ENCODE measurements at places on chromosomes 11 and 22. TPM values are rescaled to one million over a fixed set of nuclear protein-coding genes. Genes with fewer than 3 reads are reported as not detected.

CCDC34 gene
- polyA plus RNA-seq, result 5.7 TPM

FOLH1 gene
- not detected for polyA plus RNA-seq

DNA sequence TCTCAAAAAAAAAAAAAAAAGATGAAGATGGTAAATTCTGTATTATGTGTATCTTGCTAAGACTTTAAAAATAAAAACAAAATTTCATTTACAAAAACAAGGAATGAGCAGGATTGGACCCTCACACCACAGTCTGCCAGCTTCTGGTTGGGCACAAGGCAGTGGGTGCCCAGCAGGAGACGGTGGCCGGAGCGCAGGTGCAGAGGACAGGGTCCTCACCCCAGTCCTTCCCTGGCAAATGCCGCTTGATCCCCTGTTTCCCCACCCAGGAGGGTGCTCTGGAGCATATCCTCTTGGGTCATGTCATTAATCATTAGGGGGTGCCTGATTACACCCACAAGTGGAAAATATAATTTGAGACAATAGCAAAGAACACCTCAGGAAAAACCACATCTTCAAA, 31.2 kb downstream of the SHANK2 start:
- no peak overlapping the region for H3K27ac ChIP-seq
- no peak for DNase-seq
- H3K4me3 ChIP-seq, result no peak overlapping the region
- H3K4me1 ChIP-seq, result no peaks in the 10 kb centered on the region
- H3K27me3 ChIP-seq, result no peaks in the 10 kb centered on the region
- no peaks in the 10 kb centered on the region for H3K36me3 ChIP-seq

DNA sequence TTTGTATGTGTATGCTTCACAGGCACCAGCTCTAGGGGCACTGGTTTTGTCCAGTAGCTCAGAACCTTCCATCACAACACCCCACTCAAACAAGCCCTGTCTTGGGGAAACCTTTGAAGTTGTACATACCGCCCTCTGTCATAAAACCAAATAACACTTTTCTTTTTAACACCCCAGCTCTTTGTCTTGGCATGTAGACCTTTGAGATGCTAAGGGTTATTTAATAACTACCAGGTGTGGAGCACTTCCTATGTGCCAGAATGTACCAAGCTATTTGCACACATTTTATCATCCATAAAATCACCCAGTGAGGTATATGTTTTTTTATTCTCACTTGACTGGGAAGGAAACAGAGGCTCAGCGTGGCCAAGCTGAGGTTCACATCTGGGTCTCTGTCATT, 50.6 kb downstream of the CYB5R2 start:
- H3K27ac ChIP-seq, result no peak overlapping the region
- no peak overlapping the region for H3K4me3 ChIP-seq
- no peaks in the 10 kb centered on the region for H3K36me3 ChIP-seq
- no peaks in the 10 kb centered on the region for H3K27me3 ChIP-seq

DNA sequence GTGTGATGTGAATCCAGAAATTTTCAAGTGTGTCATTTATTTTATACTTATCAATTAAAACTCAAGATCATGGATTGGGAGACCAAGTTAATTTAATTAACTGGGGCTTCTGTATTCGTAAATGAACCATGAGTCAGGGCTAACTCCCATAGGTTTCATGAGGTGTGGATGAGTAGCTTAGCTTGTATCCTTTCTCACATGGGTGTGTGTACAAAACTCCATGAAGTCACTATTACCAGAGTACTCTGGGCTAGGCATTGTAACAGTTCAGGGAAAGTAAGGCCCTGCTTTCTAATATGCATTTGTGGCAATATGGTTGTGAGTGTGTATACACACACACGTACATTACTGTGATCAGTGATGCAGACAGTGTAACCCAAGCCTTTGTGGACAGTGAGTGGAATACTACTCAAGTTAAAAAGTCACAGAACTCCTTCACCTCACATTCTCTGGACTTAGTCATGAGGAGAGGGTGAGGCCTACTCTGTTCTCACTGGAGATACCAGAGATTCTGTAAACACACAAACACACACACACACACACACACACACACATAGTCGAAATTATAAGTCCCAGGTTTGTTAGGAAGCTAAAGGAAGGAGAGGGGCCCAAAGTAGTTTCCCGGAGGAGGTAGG, 3.5 kb downstream of the CNTF start:
- no peak overlapping the region for H3K27ac ChIP-seq
- peaks cover 51% of the 10 kb centered on the region for H3K36me3 ChIP-seq
- no peaks in the 10 kb centered on the region for H3K4me1 ChIP-seq
- no peak for DNase-seq
- H3K27me3 ChIP-seq, result no peaks in the 10 kb centered on the region
- no peak overlapping the region for H3K4me3 ChIP-seq

DNA sequence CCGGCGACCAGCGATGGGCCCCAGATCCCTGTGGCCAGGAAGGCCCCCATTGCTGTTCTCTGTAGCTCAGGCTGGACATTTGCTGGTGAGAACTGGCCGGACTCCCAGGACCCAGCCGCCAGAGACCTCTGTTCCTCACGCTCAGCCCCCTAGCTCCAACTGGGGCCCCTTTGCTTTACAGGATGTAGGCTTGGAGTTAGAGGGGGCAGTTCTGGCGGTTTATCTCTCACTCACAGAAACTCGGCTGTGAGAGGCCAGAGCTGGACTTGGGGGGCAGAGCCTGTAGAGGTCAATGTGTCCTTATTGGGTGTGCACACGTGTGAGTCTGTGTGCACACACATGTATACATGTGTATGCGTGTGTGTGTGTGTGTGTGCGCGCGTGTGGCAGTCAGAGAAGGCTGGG, 502 bp downstream of the SMIM38 start:
- peak overlapping the region; percentile 98 for H3K27ac ChIP-seq
- no peaks in the 10 kb centered on the region for H3K36me3 ChIP-seq
- peaks cover 36% of the 10 kb centered on the region for H3K4me1 ChIP-seq
- H3K27me3 ChIP-seq, result no peaks in the 10 kb centered on the region
- H3K4me3 ChIP-seq, result no peak overlapping the region

DNA sequence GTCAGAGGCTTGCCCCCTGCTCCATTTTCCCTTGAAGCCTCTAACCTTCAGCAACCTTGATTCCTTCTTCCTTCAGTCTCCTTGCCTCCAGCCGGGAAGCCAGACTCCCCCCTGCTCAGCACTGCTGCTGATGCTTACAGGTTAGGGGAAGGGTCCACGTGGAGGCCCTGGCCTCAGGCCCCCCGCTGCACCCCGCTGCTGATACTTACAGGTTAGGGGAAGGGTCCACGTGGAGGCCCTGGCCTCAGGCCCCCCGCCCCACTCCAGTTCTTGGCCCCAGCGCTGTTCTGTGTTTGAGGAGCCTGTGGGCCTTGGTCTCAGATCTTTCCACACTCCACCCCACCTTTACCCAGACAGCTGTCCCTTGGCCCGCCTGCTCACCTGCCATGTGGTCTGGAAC, 25.6 kb upstream of the PKNOX2 start:
- H3K36me3 ChIP-seq, result no peaks in the 10 kb centered on the region
- no peaks in the 10 kb centered on the region for H3K27me3 ChIP-seq
- no peak for DNase-seq
- H3K4me3 ChIP-seq, result no peak overlapping the region
- H3K27ac ChIP-seq, result no peak overlapping the region

DNA sequence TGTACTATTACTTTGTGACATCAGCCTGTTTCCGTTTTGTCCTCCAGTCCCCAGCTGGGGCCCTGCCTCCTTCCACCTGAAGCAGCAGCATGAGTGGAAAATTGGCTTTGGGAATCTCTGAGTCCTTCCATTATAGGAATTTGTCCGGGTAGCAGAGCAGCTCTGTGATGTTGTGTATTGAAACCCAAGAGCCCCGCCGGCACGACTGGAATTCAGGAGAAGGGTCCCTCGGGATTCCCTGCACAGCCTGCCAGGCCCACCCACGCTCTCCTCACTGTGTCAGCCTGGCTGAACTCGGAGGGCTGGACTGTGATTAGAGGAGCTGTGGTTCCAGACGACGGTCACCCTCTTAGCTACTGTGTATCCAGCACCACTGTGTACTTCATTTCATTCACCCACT, 18.8 kb upstream of the TSPAN18 start:
- H3K4me1 ChIP-seq, result no peaks in the 10 kb centered on the region
- H3K4me3 ChIP-seq, result no peak overlapping the region
- H3K27ac ChIP-seq, result no peak overlapping the region
- no peak for DNase-seq
- no peaks in the 10 kb centered on the region for H3K27me3 ChIP-seq

GRCh38 chr11:73318501-73319011, 10.5 kb downstream of the ARHGEF17 start:
- no peak overlapping the region for H3K4me3 ChIP-seq
- peaks cover 7% of the 10 kb centered on the region for H3K36me3 ChIP-seq
- no peak for DNase-seq
- H3K4me1 ChIP-seq, result peaks cover 75% of the 10 kb centered on the region

DNA sequence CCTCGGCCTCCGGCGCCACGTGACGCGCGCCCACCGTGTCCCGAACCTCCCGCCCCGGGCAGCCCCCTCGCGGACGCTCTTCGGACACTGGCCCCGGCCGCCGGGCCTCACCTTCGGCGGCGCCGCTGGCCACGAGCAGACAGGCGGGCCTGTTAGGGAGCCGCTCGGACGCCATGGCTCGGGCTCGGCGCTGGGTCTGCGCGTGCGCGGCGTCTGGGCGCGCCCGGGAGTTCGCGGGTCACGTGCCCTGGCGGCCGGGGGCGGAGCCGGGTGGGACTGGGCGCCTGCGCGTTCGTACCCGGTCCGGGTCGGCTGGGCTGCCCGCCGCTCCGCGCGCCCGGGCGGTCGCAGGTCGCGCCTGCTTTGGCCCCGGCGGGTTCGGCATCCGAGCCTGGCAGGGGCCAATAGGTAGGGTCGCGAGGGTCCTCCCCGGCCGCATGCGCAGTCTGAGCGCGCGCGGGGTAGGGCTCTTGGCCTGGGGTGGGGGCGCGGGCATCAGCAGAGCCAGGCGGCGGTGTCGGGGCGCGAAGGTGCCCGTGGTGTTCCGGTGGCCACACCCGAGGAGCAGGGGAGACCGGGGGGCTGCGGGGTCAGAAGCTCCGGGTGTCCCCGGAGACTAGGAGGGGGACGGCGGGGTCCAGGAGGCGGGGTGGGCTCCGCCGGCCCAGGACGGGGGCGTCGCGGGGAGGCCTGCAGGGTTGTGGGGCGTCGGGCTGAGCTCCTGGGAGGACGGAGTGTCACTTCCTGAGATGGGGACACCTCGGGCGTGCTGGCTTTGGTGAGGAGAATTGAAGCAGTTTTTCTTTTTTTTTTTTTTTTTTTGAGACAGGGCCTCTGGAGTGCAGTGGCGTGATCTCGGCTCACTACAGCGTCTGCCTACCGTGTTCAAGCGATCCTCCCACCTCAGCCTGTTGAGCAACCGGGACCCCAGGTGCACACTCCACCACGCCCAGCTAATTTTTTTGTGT, at the start of gene GATD1:
Gene GATD1 (minus strand): TSS at position 200 of the 968 bp plus-strand sequence. CDS start 25 bp downstream, at position 175.
- DNase-seq, result peak; percentile 100
- H3K27me3 ChIP-seq, result no peaks in the 10 kb centered on the region
- peak within 1 kb of the TSS; percentile 85 for H3K4me3 ChIP-seq
- H3K27ac ChIP-seq, result peak within 1 kb of the TSS; percentile 83

- H3K36me3 ChIP-seq, result no peaks in the 10 kb centered on the region
- H3K4me3 ChIP-seq, result peak overlapping the region; percentile 4
- no peaks in the 10 kb centered on the region for H3K27me3 ChIP-seq
These were observed 906.9 kb upstream of the RAG2 start for GRCh38 chr11:37504921-37505320.

GRCh38 chr11:6962141-6962540, 35.9 kb downstream of the ZNF215 start:
- no peaks in the 10 kb centered on the region for H3K27me3 ChIP-seq
- no peak overlapping the region for H3K27ac ChIP-seq
- H3K4me3 ChIP-seq, result no peak overlapping the region
- no peak for DNase-seq

DNA sequence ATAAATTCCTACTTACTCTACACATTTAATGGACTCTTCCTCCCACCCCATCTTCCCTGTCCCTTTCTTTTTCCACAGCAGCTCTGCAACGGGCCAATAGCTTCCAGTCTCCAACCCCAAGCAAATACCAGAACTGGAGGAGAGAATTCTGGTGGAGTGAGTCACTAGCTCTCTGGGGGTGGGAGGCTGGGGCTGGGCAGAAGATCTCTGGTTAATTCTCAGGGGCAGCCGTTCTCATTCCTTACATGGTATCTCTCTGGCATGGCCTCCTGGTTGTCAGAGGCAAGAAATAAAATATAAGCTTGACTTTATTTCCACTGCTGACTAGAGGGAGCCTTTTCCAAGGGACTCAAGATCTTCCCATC, 90.4 kb upstream of the PARVA start:
- peak; percentile 7 for DNase-seq
- peak overlapping the region; percentile 4 for H3K4me3 ChIP-seq
- no peaks in the 10 kb centered on the region for H3K27me3 ChIP-seq
- peak overlapping the region; percentile 51 for H3K27ac ChIP-seq
- H3K36me3 ChIP-seq, result no peaks in the 10 kb centered on the region
- peaks cover 44% of the 10 kb centered on the region for H3K4me1 ChIP-seq

GRCh38 chr11:1372660-1373059, 17.1 kb upstream of the BRSK2 start:
- DNase-seq, result no peak
- H3K36me3 ChIP-seq, result no peaks in the 10 kb centered on the region
- no peaks in the 10 kb centered on the region for H3K4me1 ChIP-seq
- no peaks in the 10 kb centered on the region for H3K27me3 ChIP-seq
- H3K27ac ChIP-seq, result no peak overlapping the region
- no peak overlapping the region for H3K4me3 ChIP-seq

- H3K36me3 ChIP-seq, result no peaks in the 10 kb centered on the region
- H3K27ac ChIP-seq, result no peak overlapping the region
- DNase-seq, result no peak
These were observed 61.8 kb upstream of the FAT3 start for GRCh38 chr11:92162776-92163175.

DNA sequence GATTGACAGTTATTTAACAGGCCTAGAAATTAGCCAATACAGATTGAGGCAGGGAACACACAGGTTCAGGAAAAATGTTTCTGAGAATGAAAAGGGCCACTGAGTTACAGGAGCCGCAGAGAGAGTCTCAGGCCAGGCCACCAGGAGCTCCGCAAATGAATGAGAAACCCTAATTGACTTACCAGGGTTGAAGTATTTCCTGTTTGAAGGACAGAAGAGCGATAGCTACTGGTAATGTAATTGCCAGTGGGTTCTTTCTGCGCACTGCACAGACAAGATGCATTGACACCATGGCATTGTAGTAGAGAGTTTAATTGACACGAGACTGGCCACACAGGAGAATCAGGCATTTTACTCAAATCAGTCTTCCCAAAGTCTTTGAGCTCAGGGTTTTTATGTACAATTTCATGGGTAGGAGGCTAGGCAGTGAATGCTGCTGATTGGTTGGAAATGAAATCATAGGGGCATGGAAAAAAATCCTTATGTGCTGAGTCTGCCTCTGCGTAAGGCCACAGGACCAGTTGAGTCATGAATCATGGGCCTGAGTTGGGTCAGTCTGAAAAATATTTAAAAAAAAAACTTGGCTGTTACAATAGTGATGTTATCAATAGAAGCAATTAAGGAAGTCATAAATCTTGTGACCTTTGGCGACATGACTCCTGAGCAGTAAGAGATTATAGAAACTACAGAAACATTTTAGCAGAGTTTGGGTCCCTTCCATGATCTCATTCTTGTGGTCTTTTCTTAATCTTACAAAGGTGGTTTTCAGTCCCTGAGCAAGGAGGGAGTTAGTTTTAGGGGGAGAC, 203.8 kb downstream of the CASP12 start:
- DNase-seq, result no peak
- H3K27me3 ChIP-seq, result no peaks in the 10 kb centered on the region
- H3K4me1 ChIP-seq, result peaks cover 4% of the 10 kb centered on the region
- no peaks in the 10 kb centered on the region for H3K36me3 ChIP-seq

GRCh38 chr22:26477341-26477731, 6.2 kb downstream of the HPS4 start:
- no peak for DNase-seq
- H3K36me3 ChIP-seq, result peaks cover 36% of the 10 kb centered on the region
- H3K27ac ChIP-seq, result peak overlapping the region; percentile 25
- H3K4me1 ChIP-seq, result peaks cover 4% of the 10 kb centered on the region

Measured in SK-N-SH (cell line).